CD14-positive monocyte (primary cell): ENCODE measurements at places on chromosomes 16 and 17.

- DNase-seq = no peak
Measured at GRCh38 chr16:64791756-64792155, 330.1 kb downstream of the CDH11 start.

GRCh38 chr17:40023590-40024292 lies 8.5 kb downstream of the CSF3 start:
- DNase-seq = no peak

DNA sequence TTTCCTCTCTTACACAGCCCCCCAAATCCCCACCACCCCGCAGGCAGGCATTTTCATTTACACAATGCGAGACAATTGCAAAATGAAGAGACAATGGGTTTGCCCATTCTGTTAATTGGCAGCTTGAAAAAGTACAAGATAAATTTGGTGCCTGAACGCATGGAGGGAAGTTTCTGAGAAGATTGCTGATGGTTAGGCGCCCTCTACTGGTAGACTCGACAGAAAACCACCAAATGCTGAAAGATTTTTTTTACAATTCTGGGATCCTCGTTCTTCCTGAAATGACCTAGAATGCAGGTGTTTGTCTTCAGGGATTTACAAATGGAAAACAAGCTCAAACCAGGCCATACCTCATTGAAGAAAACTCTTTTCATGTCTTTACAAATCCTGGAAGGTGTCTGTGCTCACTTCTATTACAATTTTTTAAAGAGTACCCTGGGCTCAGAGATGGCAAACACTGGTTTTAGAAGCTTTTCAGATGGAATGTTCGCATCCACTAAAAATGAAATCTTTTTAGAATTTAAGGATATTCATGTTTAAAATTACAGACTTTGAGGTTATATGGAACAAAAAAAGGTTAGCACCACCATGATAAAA lies 338.5 kb downstream of the PMP22 start:
- peak; percentile 56 for DNase-seq

DNA sequence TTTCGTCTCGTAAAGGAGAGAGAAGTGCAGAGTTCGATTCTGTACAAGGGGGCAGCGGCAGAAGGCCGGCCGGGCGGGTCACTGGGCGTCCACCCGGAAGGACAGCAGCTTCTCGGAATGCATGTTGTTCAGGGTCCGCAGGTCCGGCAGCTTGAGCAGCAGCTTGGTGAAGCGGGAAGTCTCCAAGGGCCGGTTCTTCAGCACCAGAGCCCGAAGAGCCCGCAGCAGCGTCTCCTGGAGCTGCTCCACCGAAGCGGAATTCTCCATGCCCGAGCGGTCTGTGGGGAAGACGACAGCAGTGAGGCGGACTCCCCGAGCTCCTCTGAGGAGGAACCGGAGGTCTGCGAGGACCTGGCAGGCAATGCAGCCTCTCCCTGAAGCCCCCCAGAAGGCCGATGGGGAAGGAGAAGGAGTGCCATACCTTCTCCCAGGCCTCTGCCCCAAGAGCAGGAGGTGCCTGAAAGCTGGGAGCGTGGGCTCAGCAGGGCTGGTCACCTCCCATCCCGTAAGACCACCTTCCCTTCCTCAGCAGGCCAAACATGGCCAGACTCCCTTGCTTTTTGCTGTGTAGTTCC lies 7.3 kb downstream of the NR1D1 start:
- DNase-seq = no peak

GRCh38 chr17:17350491-17351355 lies 47.5 kb downstream of the NT5M start:
- DNase-seq = no peak

- DNase-seq = peak; percentile 75
Measured at GRCh38 chr16:29877266-29877961, 14.4 kb upstream of the CDIPT start.

DNA sequence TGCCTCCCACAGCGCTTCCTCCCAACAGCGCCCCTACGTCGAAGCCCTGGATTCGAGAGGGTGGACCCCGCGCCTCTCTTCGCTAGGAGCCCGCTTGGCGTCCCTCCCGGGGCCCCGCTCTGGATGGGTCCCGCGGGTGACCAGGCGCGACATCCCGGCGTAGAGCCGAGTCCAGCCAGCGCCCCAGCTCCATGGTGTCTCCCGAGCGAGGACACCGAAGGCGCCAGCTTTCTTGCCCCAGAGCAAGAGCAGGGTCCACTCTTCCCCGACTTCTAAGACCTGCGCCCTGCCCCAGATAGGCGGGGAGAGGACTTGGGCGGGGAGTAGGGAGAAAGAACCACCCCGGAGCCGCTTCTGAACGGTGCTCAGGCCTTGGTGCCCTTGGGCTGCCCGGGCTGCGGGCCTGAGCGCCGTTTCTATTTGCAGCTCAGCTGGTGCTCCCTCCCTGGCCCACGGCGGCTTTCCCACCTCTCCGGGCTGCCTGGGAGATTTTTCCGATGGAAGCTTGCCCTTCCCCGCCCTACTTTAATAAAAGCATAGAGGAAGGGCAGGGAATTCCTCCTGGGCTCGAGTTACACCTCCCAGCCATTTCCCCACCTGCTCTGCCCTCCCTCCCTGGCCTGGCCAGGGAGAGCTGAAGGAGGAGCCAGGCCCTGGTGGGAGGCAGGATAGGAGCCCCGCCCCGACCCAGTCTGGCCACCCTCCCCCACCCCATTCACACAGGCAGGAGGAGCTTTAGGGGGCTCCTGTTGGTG lies 1.8 kb downstream of the MMP15 start:
- DNase-seq = no peak

DNA sequence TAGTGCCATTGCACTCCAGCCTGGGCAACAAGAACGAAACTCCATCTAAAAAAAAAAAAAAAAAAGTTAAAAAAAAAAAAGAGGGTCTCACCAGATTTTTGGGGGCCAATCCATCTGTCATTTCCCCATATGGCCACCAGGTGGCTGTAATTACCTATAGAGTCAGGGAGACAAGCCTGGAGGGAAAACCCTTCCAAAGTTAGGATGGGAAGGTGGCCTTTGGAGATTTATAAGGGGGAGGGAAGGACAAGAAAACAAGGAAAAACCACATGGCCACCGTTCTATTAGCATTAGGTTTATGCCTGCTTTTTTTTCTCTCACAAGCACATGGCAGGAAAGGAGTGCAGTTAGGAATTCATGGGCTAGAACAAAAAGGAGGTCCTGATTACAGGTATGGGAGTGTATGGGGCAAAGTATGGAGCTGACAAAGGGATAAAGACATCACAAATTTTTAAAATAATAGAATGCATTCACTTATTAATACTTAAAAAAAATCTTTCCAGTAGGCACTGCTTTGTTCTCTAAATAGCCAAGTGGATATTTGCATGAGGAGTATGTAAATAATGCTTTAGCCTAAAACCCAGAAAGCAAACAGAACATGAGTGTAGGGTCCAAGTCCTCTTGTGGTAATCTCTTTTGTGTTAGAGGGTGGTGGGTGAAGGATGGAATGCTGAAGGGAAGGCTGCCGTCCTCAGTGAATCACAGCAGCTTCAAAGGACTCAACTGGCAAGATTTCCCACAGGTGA lies 5.1 kb downstream of the CYB5D1 start:
- peak; percentile 46 for DNase-seq

DNA sequence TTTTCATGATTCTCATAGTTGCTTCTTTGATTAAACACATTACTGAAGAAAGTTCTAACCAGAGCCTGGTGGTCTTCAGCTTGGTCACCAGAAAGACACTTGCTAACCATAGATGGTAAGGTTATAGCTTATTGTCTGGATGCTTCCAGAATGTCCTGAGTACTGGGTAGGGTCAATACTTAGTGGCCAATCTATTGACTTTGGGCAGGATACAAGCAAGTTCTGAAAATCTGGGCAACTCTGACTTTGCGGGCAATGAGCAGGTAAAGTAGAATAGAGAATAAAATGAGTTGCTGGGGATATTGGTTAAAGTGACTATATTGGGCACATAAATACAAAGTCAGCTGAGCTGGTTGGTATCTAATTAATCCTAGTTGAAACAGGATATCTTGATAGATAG lies 63.0 kb downstream of the ABCA8 start:
- DNase-seq = no peak

GRCh38 chr16:57611706-57612105 lies 16.7 kb upstream of the ADGRG1 start:
- DNase-seq = no peak

GRCh38 chr16:4325253-4325758 lies 9.4 kb downstream of the GLIS2 start:
- peak; percentile 70 for DNase-seq

DNA sequence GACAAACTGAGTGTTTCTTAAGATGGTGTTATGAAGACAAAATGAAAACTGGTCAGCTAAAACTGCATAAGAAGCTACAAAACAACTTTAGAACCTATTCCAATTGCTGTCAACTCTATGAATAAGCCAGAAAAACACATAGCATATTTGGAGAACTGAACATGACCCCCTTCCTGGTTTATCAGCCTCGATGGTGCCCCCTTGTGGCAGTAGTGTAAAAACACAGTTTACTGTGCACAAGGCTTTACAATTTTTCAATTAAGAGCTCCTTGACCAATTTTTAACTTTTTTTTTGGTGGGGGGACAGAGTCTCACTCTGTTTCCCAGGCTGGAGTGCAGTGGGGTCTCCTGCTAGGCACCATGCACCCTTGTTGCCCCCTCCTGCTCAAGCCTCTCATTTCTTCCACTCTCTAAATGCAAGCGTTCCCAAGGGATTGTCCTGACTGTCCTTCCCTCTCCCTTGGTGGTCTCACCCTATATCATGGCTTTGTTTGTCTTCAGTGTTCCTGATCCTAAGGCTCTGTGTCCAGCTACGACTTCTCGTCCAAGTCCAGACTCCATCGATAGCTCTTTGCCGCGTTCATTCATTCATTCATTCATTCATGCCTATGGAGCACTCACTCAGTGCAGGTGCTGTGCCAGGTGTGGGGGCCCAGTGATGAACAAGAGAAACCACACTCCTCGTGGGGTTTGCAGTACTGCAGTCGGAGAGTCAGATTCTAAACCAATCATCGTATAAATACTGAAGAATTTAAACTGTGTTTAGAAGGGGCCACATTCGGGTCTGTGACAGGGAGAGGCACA lies 7.5 kb downstream of the EIF1 start:
- peak; percentile 75 for DNase-seq

GRCh38 chr16:17281052-17281451 lies 189.7 kb downstream of the XYLT1 start:
- no peak for DNase-seq

DNA sequence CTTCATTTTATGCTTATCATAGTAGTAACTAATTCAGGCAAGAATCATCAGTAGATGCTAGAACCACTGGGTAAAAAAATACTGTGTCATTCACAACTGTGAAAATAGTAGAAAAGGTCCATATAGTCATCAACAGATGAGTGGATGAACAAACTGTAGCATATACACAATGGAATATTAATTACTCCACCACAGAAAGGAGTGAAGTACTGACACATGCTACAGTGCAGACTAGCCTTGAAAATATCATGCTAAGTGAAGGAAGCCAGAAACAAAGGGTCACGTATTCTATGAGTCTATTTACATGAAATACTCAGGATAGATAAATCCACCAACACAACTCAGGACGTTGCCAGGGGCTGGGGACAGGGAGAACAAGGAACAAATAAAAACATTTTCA lies 13.3 kb downstream of the USP22 start:
- DNase-seq = no peak

- no peak for DNase-seq
Measured at GRCh38 chr17:73941919-73942530, 261.5 kb upstream of the RPL38 start.

- no peak for DNase-seq
Measured at GRCh38 chr16:65684230-65684629, 562.4 kb upstream of the CDH11 start.

DNA sequence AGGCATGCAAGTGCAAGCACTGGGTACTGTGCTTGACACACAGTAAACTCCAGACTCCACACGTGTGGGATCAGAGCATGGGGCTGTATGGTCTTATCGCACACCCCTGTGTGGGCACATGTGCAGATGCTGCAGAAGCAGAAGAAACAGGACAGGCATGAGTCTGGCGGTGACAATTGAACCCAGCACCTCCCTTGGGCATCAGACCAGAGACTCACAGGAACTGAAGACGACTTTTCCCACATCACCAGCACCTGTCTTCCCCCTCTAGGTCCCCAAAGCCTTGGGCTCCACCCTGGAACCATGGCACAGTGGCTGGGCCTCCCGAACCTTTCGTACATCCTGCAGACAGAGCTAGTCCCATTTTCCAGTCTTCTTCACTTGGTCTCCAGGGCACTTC lies 126.4 kb upstream of the CDH5 start:
- DNase-seq = no peak

GRCh38 chr16:84161801-84162200 lies 16.7 kb downstream of the DNAAF1 start:
- no peak for DNase-seq
